ENCODE measurements at places on chromosomes 1 and 21.

DNA sequence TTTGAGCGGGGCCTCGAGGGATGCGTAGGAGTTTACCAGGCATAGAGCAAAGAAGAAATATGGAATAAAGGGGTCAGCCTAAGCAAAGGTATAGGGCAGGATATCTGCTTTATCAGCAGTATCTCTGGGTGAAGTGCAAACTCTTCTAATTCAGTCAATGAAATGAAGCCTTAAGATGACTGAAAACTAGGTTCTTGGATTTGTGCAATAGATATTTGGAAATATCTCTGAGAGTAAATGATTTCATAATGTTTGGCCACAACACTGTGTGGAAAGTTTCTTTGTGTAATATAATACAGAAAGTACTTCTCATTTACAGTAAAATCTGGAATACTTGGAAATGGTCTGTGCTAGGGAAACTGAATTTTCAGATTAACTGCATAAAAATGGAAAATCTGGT is 26.1 kb downstream of the KCNJ15 start:
- DNase-seq: no peak

DNA sequence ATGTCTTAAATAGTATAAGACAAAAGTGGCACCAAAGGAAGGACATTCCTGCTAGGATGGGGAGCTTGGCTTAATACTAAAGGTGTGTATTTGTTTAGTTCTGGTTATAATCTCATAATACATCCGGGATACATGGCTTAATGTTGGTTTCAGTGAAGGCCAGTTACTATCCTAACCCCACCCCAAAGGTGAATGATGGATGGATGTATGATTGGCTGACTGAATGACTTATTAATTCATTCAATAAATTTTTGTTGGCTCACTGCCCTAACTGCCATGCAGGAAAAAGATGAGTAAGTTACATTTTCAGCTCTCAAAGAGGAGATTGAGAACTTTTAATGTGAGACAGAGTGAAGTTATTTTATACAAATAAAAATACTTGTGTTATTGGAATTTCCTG is 52.2 kb downstream of the PHACTR4 start:
- DNase-seq: no peak

DNA sequence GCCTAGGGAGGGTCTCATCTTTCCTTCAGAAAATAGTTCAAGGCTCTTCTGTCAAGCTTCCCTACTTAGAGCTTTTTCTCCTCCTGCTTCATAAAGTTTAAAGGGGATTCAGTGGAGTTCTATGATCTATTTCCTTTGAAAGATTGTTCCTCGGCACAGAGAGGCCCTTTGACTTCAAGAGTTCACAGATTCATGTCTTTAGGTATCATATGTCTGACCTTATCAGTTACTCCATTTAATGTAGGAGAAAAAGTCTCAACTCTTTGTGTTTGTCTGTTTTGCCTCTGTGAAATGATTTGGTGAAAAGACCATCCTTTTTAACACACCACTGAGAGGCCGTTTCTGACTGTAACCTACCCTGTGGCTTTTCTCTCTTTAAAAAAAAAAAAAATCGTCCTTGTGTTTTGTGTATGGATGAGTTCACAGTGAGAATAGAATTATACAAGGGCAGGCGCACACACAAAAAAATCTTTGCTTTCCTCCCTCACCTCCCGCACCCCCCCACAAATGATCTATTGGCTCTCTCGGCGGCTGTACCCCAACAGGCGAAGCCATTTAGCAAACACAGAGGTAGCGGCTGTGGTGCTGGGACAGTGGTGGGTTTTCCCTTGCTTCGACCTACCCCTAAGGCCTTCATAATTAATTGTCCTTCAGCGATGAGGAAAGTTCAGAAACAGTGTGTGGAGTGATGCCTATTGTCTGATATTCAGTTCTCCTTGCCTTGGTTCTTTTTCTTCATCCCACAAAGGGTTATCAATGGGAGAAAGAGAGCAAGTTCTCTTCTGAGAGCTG is 29.6 kb downstream of the PROX1 start:
- DNase-seq: no peak

DNA sequence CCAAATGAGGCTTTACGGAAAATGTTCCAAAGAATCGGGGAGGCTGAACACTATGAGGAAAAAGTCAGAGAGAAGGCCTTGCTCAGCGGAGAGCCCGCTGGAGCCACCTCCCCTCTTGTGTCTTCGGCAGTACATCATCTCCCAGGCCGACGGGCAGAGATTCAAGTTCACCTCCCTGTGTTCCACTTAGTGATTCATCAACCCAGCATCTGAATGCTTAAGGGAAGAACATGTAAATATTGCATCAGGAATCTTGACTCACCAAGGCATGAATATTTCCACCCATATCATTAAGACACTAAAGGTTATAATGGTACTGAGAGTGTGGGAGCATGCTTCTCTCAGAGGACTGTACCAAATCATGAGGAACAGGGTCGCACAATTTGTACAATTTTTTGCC is 172.5 kb downstream of the ST6GALNAC5 start:
- no peak for DNase-seq

DNA sequence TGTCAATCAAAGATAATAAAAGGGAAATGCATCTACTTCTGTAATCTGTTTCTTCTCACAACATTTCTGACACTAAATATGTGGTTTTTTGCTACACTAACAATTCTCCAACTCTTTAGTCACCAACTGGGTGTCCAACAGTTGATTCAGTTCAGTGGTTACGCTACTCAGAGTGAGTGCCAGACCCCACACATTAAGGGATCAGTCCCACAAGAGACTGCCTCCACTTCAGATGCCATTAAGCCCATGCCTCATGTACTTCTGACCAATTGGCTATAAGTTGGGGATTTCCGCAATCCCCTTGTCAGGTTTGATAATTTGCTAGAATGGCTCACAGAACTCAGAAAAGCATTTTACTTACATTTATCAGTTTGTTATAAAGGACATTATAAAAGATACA is 28.4 kb downstream of the RNF2 start:
- DNase-seq: no peak

- no peak for DNase-seq
Measured at GRCh38 chr1:180940445-180940844, 27.7 kb downstream of the KIAA1614 start.
